ENCODE measurements at places on chromosomes 2 and 18.

DNA sequence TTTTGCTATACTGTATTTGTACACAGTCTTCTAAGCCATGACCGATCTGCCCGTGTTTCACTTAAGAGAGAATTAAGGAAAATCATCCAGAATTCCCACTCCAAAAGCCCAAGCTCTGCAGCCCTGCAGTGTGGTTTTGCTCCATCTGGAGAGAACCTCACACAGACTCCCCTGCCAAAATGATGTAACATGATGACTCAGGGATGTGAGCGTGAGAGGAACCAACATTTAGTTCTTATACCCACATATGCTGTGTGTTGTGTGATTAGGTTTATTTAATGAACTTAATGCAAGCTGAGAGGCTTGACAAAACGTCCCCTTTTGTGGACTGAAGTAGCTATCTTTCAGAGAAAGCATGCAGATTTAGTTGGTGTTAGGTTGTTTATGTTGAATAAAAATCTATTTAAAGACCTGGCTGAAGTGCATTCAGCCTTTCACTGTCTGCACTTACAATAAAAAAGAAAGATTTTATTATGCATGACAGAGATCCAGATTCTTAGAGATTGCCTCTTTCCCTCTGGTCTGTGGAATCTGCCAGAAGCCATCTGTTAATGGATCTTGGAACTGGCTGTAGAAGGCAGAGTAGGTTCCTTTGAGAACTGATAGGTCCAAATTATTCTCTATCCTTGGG, 6.3 kb downstream of the RAB12 start:
- no peak for DNase-seq

DNA sequence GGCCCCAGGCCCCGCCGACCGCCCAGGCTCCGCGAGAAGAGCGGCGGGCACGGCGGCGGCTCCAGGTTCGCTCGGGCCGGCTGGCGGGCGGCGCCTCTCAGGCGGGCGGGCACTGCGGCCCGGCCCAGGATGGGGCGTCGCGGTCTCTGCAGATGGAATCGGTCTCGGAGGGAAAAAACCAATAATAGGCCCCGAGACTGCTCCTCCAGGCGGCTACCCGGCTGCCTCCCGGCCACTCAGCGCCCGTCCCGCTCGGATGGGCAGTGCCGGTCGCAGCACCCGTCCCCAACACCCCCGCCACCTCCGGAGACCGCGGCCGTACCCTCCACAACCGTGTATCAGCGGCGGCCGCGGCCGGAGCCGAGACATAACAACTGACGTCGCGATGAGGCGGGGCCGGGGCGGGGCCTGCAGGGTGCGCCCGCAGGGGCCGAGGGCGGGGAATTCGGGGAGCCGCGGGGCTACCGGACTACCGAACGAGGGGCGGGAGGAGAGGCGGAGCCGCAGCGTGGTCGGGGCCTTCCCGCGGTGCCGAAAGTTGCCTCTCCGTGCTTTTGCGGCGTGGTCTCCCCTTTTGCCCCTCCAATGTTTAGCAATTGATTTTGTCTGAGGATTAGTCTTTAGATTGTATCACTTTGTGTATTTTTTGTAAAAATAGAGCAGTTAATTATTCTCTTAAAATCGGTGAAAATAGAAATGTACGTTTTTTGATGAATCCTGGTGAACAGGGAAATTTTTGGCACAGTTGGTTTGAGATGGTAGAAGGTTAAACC, at the start of gene RNF103:
TSS of gene RNF103 (minus strand) at position 372 of the 773 bp plus-strand sequence. CDS start 979 bp downstream, outside the sequence.
- peak; percentile 90 for DNase-seq

- DNase-seq: no peak
These were observed 5.3 kb downstream of the COL3A1 start for GRCh38 chr2:188979187-188980114.

DNA sequence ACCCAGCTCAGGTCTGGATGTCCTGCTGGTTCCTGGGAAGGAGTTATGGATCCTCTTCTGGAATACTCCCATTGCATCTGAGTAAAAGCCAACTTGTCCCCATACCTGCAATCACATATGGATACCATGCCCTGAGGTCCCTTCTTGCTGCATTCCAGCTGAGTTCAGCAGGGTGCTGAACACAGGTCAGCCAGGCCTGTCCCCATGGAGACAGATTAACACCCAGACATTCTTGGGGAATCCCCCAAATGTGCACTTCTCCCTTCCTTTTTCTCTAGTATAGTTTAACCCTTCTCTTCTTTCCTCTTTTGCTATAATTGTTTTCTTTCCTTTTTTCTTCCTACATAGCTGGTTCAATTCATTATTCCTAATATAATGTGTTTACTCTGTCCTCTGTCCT, 799.6 kb upstream of the HS6ST1 start:
- no peak for DNase-seq

DNA sequence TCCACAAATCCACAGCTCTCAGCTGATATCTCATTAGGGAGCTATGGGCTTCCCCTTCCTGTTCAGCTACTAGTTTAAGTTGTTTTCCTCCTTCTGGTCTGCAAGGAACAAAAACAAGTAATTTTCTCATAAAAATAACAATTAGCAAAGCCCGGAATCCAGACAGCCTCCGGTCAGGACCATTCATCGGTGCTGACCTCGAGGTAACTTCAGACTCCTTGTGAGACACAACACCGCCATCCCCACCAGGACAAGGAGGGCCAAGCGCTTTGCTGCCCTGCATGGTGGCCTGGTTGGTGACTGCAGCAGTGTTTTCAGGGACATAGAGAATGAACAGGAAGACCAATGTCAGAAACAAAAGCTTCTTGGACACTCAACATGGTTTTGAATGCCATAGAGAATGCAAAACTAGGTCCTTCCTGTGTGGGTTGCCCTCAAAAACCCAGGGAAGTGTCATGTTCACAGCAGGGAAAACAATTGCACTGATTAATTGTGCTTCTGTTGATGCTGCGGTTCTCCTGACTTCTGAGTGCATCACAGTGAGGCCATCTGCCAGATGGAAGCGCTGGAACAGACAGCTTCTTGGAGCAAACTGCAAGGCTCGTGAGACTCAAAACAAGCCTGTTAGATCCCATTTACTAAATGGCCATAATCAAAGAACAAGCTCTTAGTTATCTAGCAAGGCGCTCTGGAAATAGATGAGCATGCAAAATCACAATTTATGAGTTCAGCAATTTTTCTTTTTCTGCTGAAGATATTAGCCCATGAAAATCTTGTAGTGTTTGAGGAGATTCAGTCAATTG, 77.1 kb downstream of the HS1BP3 start:
- DNase-seq: no peak

Data from stimulated activated effector memory CD8-positive, alpha-beta T cell treated with anti-CD3 and anti-CD28 coated beads, Interleukin-12 subunit alpha, Interleukin-12 subunit beta, amount 100 ng/mL, for 72 hours (primary cell).